NCI-H1694 treated with DMSO at 0.1 percent for 48 hours (cell line): ENCODE measurements at places on chromosomes 2 and 18.

DNA sequence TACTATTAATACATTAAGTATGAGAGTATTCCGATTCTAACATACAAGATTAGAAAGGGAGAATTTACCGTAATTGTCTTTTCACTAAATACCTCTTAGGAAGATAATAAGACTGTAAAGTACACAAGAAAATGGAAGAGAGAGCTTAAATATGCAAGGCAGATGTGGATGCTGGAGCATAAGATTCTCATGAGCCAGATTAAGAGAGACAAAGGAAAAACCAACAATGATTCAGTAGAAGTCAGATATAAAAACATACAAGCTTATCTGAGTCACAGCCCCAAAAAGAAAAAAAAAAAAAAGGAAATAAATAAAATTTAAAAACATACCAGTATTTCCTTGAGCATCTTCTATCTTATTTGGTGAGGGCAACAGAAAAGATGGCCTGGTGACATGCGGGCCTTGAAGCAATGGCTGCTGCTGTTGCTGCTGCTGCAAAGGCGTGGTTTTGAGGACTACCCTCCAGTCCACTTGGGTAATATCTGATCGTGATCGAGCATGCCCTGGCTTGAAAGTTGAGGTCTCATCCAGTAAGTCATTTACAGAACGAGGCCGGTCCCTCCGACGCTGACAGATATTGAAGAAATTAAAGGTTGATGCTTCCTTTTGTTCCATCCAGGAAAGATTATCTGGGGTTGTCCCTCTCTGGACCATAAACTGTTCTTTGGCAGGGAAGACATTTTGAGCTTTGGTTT is 24.5 kb downstream of the PLEKHM3 start:
- DNase-seq, result no peak

DNA sequence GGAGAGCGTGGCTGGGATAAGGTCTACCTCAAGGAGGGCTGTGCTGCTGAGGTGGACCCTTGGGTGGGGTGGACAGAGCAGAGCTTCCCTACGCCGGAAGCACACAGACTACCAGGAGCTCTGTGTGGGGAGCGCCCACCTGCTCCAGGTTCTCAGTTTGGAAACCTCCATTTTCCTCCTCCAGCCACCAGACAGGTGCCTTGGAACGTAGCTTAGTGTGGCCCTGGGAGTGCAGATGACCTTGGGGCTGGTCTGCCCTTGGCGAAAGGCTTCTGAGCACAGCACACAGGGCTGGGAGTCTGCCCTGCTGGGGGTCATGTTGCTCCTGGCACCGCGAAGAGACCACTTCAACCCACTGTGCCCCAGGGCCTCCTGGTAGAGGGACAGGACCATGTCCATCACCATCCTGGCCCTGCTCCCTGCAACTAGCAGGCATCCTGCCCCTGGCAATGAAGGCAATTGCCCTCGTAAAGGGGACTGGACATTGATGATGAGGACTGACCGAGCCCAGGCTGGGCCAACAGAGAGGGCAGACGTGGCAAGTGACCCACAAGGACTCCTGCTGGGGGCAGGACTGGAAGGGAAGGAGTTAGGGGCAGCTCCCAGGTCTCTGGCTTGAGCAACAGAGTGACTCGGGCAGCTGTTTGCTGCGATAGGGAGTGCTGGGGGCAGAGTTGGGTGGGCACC is 214.7 kb downstream of the CYP26B1 start:
- DNase-seq, result no peak

GRCh38 chr2:75637568-75637967 is 9.0 kb upstream of the MRPL19 start:
- no peak for DNase-seq

GRCh38 chr18:55101458-55101824 is 142.2 kb upstream of the CCDC68 start:
- no peak for DNase-seq

DNA sequence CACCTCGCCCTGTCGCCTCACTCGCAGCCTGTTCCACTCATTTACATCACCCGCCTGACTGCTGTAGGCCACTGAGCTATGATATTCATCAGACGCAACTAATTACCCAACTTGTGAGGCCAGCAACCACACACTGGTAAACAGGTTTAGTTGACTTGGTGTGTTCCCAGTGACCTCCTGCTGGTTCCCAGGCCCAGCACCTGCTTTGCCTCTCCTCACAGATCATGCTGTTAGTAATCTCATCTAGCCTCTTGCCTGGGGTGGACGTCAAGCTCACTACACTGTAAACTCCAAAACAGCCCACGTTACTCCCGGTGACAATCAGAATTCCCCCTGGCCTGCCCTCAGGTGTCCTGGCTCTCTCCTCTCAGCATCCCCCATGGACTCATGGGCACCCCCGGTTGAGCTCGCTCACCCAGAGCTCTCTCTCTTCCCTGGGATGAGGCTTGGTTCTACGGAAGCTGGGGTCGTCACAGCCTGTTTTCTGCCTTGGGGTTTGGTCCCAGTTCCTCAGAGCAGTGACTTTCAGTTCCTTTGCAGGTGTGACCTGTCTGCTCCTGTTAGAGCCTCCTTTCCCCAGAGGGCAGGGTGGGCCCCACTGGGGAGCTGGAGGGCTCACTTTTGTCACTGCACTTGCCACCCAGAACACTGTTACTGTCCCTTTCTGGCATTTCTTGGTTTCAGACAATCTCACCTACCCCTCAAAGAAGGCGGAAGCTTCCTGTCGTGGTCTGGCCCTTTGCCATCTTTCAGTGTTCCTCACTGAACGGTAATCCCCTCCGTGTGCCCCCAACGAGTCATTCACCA is 40.3 kb downstream of the INPP5D start:
- no peak for DNase-seq

GRCh38 chr18:37248281-37248680 is 317.3 kb downstream of the CELF4 start:
- DNase-seq, result no peak

GRCh38 chr2:225894236-225894980 is 494.9 kb downstream of the NYAP2 start:
- no peak for DNase-seq

GRCh38 chr2:47208852-47209606 is 53.9 kb upstream of the STPG4 start:
- DNase-seq, result no peak
